Activated T-cell treated with anti-CD3 and anti-CD28 coated beads for 24 hours (primary cell): ENCODE measurements at places on chromosomes 5 and 9.

- no peak for DNase-seq
Observed at GRCh38 chr9:4573634-4574389, 83.5 kb downstream of the SLC1A1 start.

DNA sequence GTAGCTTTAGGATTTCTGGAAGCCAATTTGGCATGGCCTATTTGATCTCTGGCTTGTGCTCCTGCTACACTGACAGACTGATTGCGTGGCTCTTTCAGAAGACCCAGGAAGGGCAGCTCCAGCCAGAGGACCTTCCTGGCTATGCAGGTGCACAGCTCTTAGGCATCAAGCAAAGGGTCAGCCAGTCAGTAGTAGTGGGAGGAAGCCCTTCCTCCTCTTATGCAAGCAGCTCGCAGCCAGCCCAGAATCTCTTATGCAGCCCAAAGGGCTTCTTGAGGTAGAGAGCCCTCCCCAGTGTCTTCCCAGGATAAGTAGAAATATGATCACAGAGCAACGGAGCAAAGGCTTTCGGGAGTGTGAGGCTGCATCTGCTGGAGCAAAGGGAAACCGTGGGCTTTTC is 43.2 kb downstream of the SLC36A1 start:
- no peak for DNase-seq

GRCh38 chr5:35920890-35921289 is 17.5 kb downstream of the CAPSL start:
- DNase-seq = no peak

GRCh38 chr9:87650611-87651295 is 75.2 kb upstream of the CTSL start:
- DNase-seq = no peak

- DNase-seq = no peak
Observed at GRCh38 chr5:165305596-165305995, 1800.2 kb downstream of the MAT2B start.

DNA sequence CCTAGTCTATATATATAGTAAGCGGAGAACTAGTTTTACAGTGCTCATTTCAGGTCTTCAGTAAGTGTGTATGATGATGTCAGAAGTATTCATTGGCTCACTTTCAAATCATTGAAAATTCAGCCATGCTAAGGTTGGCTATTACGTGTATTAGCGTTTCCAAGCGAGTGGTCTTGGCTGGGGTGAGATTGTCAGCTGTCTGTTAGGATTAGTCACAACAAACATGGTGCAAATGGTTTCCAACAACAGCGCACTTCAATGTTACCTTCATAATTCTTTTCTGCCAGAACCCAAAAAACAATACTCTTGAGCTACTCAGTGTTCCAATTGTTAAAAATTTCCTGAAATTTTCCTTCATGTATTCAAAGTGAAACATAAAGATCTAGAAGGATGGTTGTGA is 283.0 kb downstream of the AOPEP start:
- DNase-seq = no peak

DNA sequence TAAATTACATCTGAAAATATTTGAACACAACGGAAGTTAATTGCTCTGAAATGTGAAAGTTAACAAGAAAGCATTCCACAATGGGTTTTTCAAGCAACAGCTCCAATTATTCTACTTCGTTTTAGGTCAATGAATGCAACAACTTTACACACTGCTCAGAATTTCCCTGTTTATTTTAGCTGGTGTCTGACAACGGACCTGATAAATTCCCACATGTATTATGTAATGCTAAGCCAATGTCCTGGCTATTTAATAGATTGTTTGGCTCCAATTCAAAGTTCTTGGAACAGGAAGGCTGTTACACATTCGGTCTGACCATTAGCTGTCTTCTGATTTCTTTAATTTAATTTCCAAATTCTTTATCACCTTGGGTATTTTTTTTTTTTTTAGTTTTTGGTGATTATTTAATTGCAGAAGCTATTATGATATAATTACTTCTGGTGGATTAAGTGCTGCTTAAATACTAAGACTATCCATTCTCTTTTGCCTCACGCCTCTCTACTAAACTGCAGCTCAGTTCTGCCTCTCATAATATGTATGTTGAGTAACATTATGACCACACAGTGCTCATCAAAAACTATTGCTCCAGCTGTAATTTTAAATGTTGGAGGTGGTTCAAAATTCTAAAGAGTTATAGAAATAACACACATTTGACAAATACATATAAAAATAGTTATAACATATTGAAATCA is 57.9 kb downstream of the MEF2C start:
- no peak for DNase-seq

GRCh38 chr5:16742938-16743337 is 126.1 kb upstream of the RETREG1 start:
- DNase-seq = no peak

DNA sequence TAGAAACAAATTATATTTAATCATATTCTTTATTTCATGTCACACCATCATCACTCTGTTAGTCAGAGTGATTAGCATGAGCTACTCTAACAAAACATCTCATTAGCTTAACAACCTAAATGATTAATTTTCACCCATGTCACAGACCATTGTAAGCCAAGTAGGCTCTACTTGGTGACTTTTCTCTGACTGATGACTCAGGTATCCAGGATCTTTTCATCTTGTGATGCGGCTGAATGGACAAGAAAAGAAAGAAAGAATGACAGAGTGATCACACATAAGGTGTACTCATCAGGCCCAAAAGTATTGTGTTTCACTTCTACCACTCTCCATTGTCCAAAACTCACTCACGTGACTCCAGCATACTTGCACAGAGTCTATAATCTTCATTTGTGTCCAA is 299.3 kb downstream of the ANXA1 start:
- DNase-seq = no peak

GRCh38 chr9:113428062-113428615 is 17.6 kb downstream of the C9orf43 start:
- no peak for DNase-seq

GRCh38 chr9:7027996-7028395 is 270.2 kb downstream of the KDM4C start:
- no peak for DNase-seq

DNA sequence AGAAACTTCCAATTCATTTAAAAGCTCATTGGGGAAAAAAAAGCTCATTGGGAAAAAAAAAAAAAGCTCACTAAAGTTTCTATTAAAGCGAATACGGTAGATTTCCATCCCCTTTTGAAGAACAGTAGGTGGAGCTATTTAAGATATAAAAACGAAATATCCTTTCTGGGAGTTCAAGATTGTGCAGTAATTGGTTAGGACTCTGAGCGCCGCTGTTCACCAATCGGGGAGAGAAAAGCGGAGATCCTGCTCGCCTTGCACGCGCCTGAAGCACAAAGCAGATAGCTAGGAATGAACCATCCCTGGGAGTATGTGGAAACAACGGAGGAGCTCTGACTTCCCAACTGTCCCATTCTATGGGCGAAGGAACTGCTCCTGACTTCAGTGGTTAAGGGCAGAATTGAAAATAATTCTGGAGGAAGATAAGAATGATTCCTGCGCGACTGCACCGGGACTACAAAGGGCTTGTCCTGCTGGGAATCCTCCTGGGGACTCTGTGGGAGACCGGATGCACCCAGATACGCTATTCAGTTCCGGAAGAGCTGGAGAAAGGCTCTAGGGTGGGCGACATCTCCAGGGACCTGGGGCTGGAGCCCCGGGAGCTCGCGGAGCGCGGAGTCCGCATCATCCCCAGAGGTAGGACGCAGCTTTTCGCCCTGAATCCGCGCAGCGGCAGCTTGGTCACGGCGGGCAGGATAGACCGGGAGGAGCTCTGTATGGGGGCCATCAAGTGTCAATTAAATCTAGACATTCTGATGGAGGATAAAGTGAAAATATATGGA is at the start of gene PCDHGA12:
Gene PCDHGA12, plus strand, starts transcription at position 176 of the 782 bp plus-strand sequence. Its CDS starts 253 bp downstream, at position 429.
- no peak for DNase-seq

DNA sequence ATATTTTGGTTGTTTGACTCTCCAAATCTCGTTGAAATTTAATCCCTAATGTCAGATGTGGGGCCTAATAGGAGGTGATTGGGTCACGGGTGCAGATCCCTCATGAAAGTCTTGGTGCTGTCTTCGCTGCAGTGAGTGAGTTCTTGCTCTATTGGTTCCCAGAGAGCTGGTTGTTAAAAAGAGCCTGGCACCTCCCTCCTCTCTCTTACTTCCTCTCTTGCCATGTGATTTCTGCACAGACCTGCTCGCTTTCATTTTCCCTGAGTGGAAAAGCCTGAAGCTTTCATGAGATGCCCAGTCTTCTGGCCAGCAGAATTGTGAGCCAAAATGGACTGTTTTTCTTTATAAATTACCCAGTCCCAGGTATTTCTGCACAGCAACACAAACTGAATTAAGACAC is 221.6 kb downstream of the MAT2B start:
- no peak for DNase-seq

GRCh38 chr9:136881691-136882108 is 4.6 kb upstream of the TRAF2 start:
- peak; percentile 56 for DNase-seq

GRCh38 chr9:112332977-112333638 is at the start of gene PTBP3:
Gene PTBP3, minus strand, starts transcription at chr9:112333619. Its CDS starts 35,754 bp downstream, at chr9:112297865.
- DNase-seq = peak; percentile 68

GRCh38 chr5:113058706-113059226 is 82.2 kb downstream of the DCP2 start:
- DNase-seq = no peak

- DNase-seq = no peak
Observed at GRCh38 chr9:15372455-15372854, 50.2 kb upstream of the SNAPC3 start.

- no peak for DNase-seq
Observed at GRCh38 chr5:124871303-124871702, 124.9 kb upstream of the ZNF608 start.

- DNase-seq = no peak
Observed at GRCh38 chr9:3511551-3511950, 14.2 kb downstream of the RFX3 start.

- DNase-seq = no peak
Observed at GRCh38 chr5:96808541-96808828, 740 bp upstream of the ERAP1 start.

GRCh38 chr5:160001457-160001856 is 7.5 kb upstream of the TTC1 start:
- no peak for DNase-seq

DNA sequence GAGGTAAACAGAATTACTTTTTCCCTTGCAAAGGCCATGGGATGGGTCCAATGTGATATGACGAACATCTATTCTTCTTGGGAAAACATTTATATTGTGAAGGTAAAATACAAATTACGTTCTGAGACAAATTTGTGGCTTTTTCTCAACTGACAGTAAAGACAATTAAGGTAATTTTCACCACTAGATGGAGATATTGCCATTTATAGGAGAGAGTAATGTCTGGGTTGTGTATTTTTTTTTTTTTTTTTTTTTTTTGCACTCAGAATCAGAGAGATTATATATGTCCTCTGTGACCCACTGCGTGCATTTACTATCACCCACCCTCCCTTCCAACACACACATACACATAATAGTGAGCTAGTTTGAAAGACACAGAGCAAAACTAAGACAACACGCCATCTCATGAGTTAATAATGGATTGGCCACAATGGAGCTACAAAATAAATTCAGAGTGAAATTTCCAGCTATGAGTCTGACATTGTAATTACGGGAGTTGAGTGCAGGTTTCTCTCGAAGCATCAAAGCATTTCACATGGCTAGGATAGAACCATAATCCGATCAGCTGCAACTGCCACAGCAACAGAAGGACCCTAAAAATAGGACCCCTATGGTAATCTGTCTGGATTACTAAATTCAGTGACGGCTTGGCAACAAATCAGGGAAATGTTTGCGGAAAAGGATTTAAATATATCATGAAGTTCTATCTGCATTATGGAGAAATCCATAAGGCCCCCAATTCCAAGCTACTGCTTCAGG is 49.2 kb downstream of the ANXA1 start:
- DNase-seq = no peak

DNA sequence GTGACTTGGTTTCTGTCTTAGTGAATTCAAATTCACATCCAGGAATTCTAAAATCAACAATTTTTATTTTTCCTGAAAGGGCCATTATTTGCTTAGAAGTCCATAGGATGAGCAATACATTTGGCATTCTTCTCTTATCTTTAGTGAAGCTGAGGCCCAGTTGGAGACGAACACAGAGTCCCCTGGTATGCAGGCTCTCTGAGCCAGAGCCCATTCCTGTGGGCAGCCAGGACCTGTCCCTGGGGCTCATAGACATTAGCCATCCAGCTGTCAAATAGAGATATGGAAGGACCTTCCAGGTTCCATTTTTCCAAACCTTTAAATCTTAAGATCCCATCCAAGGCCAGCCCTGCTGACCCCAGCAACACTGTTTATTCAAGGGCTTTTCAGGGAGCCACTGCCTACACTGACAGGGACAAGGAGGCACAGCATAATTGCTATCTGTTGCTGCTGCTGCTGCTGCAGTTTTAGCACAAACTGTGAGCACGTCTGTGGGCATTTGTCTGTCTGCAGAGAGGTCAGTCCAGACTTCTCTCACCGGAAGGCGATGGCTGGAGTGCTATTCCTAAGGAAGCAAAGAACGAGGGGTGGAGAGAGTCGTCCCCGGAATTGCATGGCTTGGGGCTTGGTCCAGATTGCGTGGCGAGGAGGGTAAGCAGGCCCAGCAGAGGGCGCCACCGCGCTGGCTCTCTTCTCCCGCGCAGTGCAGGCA is 639.0 kb downstream of the CCDC171 start:
- DNase-seq = no peak

- DNase-seq = no peak
Observed at GRCh38 chr5:57976506-57976905, 483.4 kb downstream of the PLK2 start.

DNA sequence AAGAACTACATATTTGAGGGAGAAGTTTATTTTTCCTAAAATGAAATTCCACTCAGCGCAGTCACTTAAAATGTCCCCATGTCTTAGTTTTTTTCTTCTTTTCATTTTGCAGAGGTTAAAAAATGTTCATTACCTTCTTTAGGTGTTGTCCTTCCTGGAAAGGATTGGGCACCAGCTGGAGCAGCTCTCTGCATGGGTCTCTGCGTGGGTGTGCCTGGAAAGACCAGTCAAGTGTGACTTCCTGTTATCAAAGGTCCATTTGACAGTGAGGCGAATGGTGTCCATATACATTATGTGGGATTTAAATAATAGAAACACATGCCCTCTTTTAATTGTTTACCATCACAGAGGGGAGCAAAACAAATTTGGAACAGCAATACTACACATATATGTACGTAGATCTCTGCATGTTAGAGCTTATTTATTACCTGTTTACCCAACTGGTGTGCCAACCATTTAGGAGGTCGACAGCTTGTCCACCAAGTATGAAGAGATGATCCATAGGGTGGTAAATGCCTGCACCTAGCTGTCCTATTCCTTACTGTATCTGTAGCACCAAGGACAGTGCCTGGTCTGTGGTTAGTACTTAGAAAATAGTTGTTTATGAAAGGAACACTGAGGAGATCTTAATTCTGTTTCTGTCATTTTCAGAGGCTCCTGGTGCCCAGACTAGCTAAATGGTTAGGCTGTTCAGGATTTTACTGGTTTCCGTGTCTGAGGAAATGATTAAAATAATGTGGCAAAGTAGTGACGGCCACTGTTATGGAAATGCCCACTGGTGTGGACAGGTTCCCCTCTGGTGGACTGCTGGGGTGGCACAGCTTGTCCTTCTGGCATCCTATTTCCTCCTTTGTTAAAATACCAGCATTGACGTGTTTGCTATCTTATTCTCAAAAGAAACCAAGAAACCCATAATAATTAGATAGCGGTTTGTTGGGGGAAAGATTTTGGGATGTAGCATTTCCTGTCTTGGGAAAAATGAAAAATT is 200.4 kb downstream of the MAST4 start:
- no peak for DNase-seq

- DNase-seq = no peak
Observed at GRCh38 chr5:132867046-132867451, 607 bp downstream of the UQCRQ start.
